GM04503 (cell line): ENCODE measurements at places on chromosomes 4 and X.

- no peak for DNase-seq
Observed at GRCh38 chrX:21748235-21748634, 9.7 kb downstream of the SMPX start.

DNA sequence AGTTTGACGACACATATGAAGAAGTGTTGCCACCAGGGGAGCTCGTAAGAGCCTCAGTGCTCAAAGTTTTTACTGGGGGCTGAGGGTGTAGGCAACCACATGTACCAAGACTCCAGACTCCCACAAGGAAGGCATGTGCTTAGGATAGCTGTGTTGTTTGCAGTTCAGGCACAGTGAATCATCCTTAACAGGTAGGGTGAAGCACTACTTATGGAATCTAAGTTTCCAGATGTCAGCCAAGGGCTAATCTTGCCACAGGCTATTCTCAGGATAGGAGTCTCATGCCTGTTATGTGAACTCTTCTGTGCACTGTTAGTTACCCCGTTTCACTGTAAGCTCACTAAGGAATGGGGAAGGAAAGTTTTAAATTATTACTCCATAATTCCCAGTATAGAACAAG lies 202.6 kb downstream of the TMA16 start:
- DNase-seq = no peak

DNA sequence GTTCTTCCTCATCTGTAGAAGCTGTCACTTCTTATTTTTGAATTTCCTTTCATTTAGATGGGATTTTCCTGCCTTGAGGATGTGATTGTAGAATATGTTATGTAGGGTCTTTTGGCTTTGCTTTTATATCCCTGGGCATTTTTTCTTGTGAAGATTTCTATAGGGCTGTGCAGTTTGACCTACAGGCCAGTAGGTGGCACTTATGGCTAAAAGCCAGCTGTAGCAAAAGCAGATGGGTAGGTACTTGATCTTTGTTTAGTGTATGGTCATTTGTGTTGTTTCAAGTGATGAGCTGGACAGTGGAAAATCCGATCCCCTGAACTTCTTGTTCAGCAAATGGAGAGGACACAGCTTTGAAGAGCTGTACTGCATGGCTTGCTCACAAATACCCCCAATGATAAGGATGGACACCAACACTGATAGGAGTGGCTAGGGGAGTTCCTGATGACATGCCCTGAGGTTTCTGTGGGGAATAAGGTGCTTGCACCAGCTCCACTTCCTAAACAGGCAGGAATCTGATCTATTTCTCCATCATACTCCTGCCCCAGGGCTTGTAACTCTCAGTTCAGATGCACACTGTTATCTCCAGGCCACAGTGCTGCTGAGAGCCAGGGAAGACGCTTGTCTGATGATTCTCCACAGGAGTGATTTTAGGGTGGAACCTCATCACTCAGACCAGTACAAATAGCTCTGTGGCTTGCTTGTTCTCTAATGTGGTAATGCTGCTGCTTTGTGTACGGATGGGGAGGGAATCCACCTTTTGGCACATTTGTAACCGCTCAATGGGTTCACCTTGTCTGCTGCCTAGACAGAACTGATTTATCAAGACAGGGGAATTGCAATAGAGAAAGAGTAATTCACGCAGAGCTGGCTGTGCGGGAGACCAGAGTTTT lies 417.1 kb upstream of the MAGEB16 start:
- DNase-seq = no peak

- DNase-seq = no peak
Observed at GRCh38 chr4:26082565-26082964, 168.5 kb downstream of the SMIM20 start.

DNA sequence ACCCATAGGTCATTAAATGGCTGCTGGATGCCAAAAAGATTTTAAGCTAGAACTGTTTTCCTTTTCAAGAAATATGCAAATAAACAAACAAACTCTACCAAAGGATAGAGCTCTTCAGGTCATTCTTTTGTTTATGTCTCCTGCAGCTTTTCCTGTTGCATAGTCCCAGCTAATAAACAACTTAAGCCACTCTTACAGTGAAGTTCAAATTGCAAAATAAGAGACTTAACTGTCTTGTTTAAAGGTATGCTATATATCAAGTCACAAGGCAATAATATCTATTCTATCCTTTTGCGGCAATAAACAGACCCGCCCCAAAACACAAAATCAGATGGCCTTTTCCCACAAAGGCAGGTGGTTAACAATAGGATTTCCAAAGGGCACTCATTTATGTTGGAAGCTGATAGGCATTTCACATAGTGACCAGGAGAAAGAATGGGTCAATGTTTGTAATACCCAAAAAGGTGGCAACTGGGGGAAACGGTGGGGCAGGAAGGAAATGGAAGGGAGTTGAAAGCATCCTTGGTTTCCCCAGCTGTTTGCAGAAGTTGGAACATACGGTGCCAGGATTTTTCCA lies 15.3 kb downstream of the HAND2 start:
- DNase-seq = no peak

DNA sequence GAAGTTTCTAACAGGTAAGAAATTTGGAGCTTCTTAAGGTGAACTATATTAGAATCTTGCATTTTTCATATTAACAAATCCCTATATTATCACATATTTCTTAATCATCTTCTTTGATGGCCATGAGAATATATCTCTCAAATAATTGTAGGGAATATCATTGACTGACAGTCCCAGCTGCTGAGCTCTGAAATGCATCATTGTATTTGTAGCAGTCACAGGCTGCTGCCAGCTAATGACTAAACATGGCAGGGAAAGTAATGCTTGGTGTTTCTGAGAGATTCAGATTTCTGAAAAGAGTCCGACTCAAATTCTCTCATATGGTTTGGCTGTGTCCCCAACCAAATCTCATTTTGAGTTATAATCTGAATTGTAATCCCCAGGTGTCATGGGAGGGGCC lies 171.9 kb downstream of the TRAM1L1 start:
- DNase-seq = no peak

DNA sequence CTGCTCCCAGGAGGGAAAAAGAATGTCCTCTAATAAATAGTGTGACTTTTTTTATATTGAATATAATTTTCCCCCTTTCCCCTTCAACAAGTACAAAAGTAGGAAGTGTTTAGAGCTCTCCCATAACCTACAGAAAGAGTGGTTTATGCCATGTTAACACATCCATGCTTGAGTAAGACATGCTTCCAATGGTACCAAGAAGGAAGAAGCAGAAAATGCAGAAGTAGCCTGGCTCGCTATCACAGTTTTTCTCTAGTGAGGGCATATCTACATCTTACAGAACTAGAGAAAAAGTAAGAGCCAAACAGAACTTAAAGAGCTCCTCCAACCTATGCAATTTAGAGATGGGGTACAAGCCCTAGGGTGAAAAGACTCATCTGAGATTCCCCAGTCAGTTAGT lies 82.5 kb downstream of the ARHGEF9 start:
- no peak for DNase-seq

- DNase-seq = no peak
Observed at GRCh38 chrX:138856881-138857604, 145.5 kb upstream of the FGF13 start.

GRCh38 chr4:11456401-11456800 lies 27.7 kb upstream of the HS3ST1 start:
- DNase-seq = no peak

GRCh38 chr4:182185491-182185890 lies 57.7 kb upstream of the TENM3 start:
- DNase-seq = no peak
